Activated naive CD4-positive, alpha-beta T cell treated with anti-CD3 and anti-CD28 coated beads, Interleukin-2, amount 10 ng/mL, durations not matched to agents 5 hours and 36 hours (primary cell): ENCODE measurements at places on chromosomes 1 and 21. TPM values are rescaled to one million over a fixed set of nuclear protein-coding genes. Genes with fewer than 3 reads are reported as not detected.

Gene CACNA1E
- total RNA-seq: 0.05 TPM

Gene NPHS2
- not detected for total RNA-seq

Gene GRIK3
- total RNA-seq: not detected

Gene GJB5
- not detected for total RNA-seq

Gene KRTAP11-1
- total RNA-seq: not detected

Gene MORN1
- 7.1 TPM for total RNA-seq

Gene ALX3
- not detected for total RNA-seq

Gene RORC
- total RNA-seq: 0.76 TPM

Gene H6PD
- total RNA-seq: 17.1 TPM

Gene WDR64
- not detected for total RNA-seq

Gene USH2A
- total RNA-seq: not detected

Gene MNDA
- not detected for total RNA-seq

Gene OPTC
- not detected for total RNA-seq

Gene AMY1C
- not detected for total RNA-seq

Gene UHMK1
- total RNA-seq: 54.6 TPM

Gene FALEC
- total RNA-seq: not detected

Gene SLC16A4
- total RNA-seq: 0.55 TPM

Gene APOBEC4
- not detected for total RNA-seq

Gene ILDR2
- 4.9 TPM for total RNA-seq

Gene C2CD2
- total RNA-seq: 6.1 TPM

Gene ETV3L
- total RNA-seq: not detected

Gene SYCP1
- total RNA-seq: not detected

Gene A3GALT2
- not detected for total RNA-seq
